Activated CD8-positive, alpha-beta memory T cell treated with anti-CD3 and anti-CD28 coated beads for 1 hour (primary cell): ENCODE measurements at places on chromosomes 16 and 17.

DNA sequence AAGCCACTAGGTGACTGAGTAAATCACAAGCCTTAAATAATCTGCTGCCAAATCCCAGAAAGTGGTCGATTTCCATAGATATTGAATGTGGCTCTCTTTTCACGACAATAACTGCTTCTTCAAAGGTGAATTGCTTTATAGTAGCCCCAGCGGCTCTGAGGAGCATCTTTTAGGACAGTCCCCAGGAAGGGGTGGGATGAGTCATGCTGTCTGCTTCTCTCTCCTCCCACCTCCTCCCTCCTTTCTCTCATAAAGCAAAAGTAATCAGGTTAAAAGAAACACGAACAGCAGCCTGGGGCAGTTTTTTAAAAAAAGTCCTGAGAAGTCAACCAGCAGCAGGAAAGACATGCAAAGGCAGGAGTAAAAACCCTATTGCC, 1.8 kb downstream of the KIAA0513 start:
- no peak for DNase-seq

DNA sequence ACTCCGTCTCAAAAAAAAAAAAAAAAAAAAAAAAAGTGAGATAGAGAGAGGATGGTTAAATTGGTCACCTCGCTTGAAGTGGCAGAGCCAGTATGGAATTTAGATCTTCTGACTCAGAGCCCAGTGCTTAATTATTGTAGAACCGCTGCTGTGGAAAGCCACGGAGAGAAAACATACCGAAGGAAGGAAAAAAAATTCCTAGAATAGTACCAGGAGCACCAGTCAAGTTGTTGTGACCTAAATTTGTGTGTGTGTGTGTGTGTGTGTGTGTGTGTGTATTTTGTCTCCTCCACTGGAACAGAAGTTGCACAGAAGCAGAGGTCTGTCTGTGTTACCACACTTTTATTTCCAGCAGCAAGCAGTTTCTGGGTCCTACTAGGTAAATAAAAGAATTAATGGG, 10.6 kb upstream of the NUP85 start:
- DNase-seq = no peak

DNA sequence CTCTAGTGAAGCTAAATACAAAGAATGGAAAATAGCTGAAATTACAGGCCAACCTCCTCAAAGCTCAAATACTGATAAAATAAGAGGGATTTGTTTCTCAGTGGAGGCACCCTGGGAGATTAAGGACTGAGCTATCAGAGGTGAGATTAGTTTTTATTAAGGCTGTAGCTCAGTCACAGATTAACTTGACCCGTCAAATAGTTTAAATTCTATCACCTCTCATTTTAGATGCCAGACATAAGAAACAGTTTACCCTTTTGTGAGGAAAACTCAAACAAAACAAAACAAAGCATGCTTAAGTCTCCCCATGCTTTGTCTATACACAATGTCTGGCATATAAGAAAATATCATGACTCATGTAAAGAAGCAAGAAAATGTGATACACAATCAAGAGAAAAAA, 208.3 kb upstream of the PMFBP1 start:
- no peak for DNase-seq

GRCh38 chr17:32266051-32266388, 388 bp downstream of the RHBDL3 start:
- no peak for DNase-seq

DNA sequence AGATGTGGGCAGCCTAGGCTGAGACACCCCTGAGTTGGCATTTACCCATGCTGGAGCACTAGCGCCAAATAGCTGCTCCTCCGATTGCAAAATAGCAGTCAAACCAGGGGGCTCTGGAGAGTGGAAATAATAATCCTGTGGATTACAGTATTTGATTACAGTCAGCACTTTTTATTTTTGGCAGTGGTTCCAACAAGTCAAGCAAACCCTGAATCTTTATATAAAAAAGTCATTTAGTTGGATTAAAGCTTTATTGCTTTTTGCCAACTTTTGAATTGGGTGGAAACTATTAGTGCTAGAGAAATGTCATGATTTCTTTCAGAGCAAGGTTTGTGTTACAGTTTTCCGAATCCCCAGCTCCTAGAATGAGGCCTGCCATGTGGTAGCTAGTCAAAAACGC, 99.3 kb upstream of the FAM20A start:
- no peak for DNase-seq
